ENCODE measurements at places on chromosomes 3 and 15. TPM values are rescaled to one million over a fixed set of nuclear protein-coding genes. Genes with fewer than 3 reads are reported as not detected.

GRCh38 chr15:71916834-71917233 is 106.5 kb downstream of the NR2E3 start:
- DNase-seq, result peak; percentile 12

- no peak for DNase-seq
Measured at GRCh38 chr3:28449398-28449797, 100.8 kb upstream of the AZI2 start.

CD96 gene
- polyA plus RNA-seq, result 3.8 TPM

GNAT1 gene
- polyA plus RNA-seq, result not detected

- DNase-seq, result no peak
Measured at GRCh38 chr15:55124616-55125015, 72.1 kb downstream of the RSL24D1 start.

DNA sequence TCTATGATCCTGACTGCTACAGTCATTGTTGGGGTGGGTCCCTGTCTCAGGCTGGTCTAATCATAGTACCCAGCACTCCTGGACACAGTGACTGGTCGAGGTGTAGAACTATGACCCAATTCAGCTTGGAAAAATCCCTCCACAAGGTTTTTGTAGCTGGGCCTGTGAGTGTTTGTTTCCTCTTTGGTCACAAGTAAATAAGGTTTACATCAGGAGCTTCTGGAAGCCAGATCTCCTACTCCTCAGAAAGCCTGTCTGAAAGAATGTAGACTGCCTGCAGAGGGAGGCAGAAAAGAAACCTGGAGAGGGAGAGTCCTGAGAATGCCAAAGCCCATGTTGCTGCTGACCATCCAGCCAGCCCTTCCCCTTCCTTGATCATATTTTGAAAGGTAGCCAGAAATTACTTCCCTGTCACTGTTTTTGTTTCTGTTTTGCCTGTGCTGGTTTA is 123.2 kb downstream of the RAP2B start:
- no peak for DNase-seq

GRCh38 chr3:132625613-132626012 is 28.5 kb downstream of the ACKR4 start:
- DNase-seq, result no peak

DVL3 gene
- polyA plus RNA-seq, result 33.5 TPM

DNA sequence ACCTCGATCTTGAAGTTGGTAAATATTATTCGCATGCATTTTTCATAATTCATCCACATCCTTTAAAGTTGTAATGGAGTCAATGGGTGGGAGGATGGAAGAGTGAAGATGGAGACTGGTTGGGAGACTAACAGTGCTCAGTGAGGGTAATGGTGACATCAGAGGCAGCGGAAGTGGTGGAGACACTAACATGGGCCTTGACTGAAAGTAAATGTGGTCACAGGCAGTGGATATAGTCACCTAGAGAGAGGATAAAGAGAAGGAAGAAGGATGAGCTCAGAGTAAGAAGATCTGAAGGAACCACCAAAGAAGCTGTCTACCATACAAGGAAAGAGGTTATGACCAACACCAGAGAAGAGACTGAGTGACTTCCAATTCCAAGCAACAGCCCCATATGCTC is 281.6 kb upstream of the STT3B start:
- no peak for DNase-seq

ZKSCAN7 gene
- 1.7 TPM for polyA plus RNA-seq
